ENCODE measurements at places on chromosomes 1 and 21.

DNA sequence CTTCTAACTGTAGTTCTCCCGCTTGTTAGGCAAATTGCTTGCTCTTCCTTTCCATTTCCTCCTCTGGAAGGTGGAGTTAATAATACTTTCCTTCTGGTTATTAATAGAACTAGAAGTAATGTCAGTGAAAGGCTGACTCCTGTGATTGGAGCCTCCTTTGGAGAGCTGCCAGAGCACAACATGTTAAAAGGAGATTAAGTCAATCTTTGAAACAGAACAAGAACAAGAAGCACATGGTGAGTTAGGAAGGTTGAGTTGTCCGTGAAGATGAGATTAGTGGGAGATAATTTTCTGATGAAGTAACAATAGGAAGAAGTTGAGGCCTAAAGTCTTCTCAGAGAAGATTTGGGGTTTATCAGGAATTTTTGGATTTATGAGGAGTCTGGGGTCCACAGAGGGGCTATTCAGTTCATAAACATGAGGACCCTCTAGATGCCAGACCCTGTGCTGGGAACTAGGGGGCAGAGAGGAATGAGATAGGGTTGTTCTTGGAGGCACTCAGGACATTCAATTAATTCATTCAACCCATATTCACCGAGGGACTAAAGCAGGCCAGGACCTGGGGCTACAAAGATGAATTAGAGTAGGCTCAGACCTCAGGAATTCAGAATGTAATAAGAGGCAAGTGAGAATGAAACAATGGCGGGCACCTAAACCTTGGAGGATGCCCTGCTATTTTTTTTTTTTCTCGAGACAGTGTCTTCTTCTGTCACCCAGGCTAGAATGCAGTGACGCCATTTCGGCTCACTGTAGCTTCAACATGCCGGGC, 40.7 kb upstream of the DHCR24 start:
- no peak for DNase-seq

- DNase-seq = no peak
These were observed 62.4 kb downstream of the FGGY start for GRCh38 chr1:59359325-59359724.

DNA sequence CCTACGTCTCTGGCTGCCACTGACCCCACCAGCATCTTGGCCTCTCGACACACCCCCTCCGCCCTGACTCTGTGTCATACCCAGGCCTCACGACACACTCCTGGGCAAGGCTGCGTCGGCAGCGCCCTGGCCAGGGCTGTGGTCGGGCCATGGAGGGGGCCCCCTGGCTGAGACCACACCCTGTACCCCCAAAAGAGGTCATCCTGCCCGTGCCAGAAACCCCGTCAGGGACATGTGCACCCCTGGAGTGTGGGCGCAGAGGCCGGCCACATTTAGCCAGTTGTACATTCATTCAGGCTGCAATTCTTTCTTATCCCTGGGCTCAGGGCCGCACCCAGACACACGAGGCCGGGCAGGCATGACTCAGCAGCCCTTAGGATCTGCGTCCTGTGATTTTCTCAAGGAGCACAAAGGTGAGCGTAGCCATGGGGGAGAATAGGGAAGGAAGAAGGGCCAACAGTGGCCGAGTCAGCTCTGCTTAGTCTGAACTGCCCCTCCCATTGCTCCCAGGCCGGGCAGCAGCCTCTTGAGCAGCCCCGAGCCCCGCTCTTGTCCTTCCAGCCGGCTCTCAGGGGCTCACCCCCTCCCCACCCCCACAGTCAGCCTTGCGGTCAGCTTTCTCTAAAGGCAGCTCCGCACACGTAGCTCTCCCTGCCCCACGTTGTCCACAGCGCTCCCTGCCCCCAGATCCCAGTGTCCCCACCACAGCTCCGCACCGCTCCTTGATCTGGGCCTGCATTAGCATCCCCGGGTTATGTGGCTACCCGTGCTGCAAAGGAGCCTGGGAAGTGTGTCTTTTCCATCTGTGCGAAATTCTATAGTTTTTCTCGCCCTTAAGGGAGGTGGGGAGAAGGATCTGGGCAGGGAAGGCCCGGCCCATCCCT, 7.9 kb downstream of the CSTB start:
- DNase-seq = no peak

DNA sequence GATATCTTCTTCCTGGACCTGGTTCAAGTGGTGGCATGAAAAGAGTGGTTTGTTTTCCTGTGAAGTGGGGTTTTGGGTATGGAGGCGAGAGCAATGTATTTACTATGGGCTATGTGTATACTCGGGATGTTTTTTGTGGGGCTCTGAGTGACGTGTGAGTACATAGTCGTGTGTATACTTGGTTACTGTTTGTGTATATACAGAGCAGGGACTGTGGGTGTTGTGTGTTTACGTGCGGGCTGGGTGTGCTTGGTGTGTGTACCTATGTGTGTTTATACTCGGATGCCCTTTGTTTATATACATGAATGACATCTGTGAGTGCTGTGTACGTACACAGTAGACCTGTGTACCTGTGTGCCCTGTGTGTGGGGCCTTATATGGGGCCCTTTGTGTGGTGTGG, 50.0 kb downstream of the YARS1 start:
- DNase-seq = no peak

GRCh38 chr1:57461405-57461804, 37.5 kb upstream of the DAB1 start:
- DNase-seq = no peak

Data from stimulated activated CD4-positive, alpha-beta T cell treated with anti-CD3 and anti-CD28 coated beads, Interleukin-15, amount 100 ng/mL, for 1 hour (primary cell).